ENCODE measurements at places on chromosomes 11 and 22.

GRCh38 chr11:117606211-117606610, 190.8 kb downstream of the DSCAML1 start:
- no peak for DNase-seq

DNA sequence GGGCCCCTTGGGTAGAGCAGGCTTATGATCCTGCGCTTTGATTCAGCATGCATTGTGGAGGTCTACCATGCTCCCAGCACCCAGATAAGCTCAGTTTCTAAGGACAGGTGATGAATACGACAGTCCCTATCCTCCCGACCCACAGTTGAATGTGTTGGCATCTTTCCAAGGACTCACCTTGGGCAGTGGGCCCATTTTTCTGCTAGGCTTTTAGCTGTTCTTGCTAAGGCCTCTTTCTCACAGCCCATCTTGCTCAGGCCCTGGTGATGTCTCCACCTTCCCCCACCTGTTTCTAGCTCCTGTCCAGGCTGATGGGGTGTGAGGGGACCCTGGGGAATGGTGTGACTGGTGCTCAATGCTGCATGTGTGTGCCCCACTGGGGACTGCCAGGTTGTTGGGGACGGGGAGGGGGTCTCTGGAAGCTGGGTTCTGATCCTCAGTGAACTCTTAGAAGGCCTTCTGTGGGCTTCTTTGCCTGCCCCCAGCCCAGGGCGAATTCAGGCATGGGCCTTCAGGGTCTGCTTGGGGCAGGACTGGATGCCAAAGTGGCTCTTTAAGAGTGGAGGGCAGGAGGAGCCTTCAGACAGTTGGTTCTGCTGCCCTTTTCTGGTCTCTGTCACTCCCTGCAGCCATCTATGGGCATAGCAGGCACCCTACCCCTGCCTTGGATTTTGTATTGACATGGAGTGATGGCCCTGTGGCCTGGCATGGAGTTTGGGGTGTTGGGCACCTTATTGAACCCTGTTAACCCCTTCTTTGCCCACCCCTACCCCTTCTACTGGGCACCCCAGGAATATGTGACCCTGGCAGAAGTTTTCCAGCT, 33.1 kb downstream of the PHLDB1 start:
- DNase-seq: no peak

DNA sequence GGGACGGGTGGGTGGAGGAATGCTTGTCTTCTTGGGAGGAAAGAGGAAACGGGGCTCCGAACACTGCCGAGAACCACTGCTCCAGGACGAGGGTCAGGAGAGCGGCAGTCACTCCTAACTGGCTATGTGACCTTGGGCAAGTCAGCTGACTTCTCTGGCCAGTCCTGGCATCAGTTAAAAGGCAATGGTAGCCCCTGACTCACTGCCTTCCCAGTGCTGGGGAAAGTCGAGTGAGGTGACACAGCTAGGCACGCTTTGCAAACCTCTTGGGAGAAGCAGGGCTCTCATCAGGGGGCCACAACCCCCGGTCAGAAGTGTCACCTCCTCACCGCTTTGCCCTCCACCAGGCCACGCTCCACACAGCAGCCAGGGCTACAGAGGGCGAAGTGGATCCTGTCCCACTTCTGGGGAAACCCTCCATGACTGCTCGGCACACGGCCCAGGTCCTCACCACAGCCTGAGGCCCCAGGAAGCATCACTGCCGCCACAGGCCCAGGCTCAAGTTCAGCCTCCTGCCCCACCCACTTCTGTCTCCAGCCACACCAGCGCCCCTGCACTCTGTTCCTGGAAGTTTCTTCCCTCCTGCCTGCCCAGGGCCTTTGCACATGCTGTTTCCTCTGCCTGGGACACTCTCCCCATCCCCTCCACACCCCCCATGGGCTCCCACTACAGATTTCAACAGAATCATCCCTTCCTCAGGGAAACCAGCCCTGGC, 16.3 kb downstream of the IL2RB start:
- no peak for DNase-seq

DNA sequence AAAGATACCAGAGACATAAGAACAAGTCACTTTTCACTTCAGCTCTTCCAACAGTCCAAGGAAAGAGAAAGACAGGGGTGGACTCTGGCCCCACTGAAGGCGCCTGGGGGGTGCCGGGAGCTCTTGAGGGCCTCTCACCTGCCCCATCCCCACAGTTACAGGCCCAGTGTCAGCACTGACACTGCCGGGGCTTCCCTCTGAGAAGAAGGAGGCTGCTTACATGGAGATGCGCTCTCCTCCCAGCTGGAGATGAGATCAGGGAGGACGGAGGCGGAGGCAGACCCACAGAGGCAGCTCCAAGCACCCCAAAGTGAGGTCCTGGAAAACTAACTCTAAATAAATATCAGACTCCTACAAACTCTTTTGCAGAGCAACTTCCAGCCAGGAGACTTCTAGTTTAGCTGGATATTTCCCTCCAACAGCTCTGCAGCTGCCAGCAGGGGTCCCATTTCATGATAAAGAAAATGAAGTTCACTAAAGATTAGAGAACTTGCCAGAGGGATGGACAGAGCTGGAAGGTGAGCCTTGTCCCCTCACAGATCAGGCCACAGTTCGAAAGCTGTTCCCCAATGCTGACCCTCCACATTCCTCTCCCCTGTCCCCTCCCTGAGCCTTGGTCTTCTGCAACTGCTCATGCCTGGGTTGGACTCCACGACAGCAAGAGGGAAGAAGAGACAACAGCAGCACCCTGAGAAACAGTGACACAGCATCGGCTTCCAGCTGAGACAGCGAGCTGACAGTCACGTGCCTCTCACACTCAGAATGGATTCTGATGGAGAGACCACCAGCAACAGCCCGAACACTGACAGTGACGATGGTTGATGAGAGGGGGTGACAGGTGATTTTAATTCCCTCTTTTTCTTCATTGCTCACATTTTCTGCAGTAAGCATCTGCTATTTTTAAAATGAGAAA, 5.8 kb downstream of the CARS1 start:
- DNase-seq: no peak

DNA sequence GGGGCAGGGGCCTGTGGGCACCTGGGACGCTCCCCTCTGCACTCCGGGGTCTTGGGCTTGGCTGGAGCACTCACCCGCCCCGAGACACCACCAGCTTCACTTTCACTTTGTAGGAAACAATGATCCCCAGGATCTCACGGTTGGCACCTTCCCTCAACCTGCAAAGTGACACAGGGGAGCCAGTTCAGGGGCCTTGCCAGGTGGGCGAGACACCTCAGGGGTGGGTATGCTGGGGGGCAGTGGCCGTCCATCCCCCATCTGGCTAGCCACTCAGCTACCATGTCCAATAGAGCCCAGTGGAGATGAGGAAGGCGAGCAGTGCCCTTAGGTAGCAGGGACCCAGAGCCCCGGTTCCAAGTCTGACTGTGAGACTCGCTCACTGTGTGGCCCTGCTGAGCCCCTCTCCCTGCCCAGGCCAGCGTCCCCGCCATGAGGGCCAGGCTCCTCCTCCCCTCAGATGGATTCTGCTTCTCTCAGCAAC, 32.3 kb downstream of the TPBGL start:
- no peak for DNase-seq

DNA sequence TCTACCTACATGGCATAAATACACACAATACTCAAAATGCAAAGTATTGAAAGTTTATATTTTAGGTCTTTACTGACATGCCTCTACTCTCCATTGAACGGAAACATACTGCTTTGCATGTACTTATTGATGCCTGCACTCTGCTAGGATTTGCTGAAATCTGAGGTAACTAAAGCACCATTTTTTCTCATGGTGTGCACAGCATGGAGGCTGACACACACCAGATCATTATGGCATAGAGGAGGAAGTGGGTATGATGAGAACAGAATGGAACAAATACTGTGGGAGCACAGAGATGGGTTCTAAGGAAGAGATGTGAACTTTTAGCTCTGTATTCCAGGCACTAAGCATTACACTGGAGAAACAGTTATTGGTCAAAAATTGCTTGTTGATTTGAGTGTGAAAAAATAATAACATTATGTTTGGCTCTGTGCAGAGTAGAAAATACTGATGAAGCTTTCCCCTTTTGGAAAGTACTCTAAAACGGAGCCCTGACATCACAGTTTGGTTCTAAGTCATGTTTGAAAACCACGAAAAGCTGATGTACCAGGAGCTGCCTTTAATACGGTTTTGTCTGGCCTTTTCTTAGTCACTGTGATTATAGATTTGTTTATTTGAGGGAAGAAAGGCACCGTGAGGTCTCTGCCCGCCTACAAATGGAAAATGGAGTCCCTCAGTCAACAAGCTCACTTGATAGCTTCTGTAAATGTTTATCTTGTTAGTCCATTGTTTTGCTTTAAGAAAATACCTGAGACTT, 5.6 kb downstream of the OR52R1 start:
- DNase-seq: no peak

GRCh38 chr22:20484948-20485683, 10.5 kb downstream of the KLHL22 start:
- DNase-seq: no peak

Measured in stimulated activated CD8-positive, alpha-beta memory T cell treated with anti-CD3 and anti-CD28 coated beads, Interleukin-12 subunit alpha, Interleukin-12 subunit beta, amount 100 ng/mL, for 4 hours (primary cell).